Activated naive CD4-positive, alpha-beta T cell (primary cell): ENCODE measurements at places on chromosomes 16 and 17.

DNA sequence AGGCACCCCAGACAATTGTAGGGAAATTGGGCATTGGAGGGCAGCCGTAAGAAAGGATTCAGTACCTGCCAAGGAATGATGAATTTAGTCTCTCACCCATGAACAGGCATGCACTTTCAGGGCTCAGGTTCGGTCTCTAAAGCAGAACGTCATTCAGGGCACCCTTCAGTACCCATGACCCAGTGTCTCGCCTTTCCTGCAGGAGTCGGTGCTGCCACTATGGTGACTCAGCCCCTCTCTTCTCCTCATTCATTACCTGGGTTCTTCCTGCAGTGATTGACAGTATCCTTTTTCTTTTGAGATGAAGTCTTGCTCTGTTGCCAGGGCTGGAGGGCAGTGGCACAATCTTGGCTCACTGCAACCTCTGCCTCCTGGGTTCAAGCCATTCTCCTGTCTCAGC lies 8.4 kb downstream of the SOST start:
- DNase-seq = no peak

GRCh38 chr17:47840742-47841487 lies at the start of gene SCRN2:
Gene SCRN2 (minus strand): TSS chr17:47841273. CDS start chr17:47840843, 430 bp downstream.
- DNase-seq = peak; percentile 78

DNA sequence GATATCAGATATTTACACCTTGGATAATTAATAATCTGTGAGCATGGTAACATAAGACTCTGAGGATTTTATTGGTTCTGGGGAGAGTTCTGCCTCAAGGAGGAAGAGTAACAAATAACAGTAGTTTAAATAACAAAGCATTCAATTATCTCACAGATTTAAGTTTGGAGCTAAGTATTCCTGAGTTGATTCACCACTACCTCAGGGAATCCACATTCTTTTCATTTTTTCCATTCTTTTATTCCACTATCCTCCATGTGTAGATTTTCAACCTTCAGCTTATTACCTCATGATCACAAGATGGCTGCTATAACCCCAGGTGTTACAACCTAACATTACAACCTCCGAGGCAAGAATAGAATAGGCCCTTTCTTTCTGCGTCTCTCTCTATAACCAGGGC lies 252.2 kb upstream of the TOX3 start:
- no peak for DNase-seq

DNA sequence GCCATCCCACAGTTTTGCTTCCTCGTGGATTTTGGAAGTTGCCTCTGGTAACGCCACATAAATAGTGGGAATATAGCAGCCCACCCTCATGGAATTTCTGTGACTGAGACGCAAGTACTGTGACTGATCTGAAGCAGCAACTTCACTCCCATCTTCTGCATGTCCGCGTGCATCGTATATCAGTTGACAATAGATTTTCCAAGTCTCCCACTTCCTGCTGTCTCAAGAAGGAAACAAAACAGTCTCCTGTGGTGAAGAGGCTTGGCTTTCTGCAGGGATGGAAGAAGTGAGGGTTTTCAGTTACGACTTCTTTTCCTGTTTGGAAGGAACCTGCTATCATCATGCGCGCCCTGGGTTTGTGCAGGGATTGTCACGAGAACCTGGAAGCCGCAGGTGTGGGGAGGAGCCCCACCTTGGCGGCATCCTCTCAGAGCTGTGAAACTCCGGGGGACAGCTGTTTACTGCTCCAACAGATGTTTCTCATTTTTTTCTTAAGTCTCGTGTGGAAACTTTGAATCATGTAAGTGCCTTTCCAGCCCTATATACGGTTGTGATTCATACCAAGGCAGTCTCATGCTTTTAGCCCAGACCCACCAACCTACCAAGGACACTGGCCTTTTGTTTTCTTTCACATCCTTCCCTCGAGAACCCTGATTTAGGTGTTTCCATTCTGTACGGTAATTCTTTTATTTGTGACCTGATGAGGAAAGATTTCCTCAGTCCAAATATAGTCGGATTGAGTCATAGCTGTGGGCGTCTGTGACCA lies 57.5 kb downstream of the WIPI1 start:
- DNase-seq = no peak

GRCh38 chr17:77480509-77481215 lies 339.9 kb downstream of the SEC14L1 start:
- no peak for DNase-seq

DNA sequence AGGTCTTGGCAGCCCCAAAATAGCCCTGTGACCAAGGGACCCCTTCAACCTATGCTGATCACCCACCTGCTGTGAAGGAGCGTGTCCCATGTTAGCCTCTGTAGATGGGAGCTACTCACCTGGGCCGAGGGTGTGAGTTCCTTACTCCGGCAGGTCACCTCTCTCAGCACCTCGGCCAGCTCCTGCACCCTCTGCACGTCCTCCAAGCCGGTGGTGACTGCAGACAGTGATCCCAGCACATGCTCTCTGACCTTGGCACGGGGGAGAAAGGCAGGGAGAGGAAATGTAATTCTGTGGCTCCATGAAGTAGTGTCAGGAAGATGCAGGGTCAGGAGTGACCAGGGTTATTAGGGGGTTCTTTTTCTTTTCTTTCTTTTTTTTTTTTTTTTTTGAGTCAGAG lies 67.7 kb upstream of the BCO1 start:
- DNase-seq = no peak

DNA sequence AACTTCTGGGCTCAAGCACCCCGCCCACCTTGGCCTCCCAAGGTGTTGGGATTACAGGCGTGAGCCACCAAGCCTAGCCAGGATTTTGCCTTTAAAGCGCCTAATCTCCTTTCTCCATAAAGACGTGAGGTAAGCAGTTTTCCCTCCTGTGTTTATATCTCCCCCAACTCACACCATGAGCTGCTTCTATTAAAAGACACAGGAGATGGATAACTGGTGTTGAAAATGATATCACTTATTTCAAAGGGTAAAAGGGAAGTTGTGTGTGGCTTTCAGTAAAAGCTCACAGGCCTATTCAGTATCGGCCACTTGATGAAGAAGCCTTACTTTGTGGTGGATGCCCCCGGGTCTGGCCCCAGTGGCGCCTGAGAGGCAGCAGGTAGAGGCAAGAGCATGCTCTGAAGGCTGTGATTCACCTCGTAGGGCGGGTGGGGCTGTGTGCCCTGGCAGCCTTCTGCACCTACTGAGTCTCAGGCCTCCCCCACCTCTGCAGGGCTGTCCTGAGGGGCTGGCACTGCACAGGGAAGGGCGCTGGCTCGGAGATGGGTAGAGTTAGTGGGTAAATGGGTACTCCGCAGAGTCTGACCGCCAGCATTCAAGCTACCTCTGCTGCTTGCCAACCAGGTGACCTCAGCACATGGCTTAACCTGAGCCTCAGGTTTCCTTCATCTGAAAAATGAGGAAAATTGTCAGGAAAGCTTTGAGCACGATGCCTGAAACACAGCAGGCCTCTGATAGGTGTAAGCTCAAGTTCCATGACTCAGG lies 146.8 kb downstream of the CLEC16A start:
- no peak for DNase-seq

GRCh38 chr17:49130891-49131290 lies 1.7 kb upstream of the B4GALNT2 start:
- DNase-seq = no peak

GRCh38 chr17:43368740-43369506 lies 29.9 kb upstream of the ARL4D start:
- peak; percentile 37 for DNase-seq

DNA sequence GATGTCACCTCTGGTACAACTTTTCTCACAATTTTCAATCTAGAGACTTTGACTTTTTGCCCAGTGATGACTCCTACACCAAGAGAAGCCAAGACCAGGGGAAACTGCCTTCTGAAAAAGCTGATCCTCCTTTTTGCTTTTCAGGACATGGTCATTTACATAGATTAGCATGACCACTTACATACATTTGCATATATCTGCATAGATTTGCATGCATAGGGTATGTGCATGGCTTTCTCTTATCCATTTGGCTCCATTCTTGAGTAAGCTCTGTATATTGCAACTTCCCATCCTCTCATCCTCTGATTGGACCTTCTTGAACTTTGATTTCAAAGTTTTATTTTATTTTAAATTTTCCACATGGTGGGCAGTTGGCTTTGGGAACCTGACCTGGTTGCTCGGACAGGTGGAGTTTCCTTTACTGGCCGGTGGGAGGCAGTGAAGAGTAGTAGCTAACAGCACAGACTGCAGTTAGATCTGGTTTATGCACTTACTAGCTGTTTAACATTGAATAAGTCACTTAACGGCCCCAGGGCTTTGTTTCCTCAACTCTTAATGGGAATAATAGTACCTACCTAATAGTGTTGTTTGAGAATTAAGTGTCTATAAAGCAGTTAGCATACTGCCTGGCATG lies 92.9 kb downstream of the GPR139 start:
- DNase-seq = no peak

GRCh38 chr17:9839433-9839832 lies 13.7 kb downstream of the GLP2R start:
- DNase-seq = no peak

- DNase-seq = no peak
These were observed 46.7 kb downstream of the RTN4RL1 start for GRCh38 chr17:1978396-1978949.

GRCh38 chr17:65936013-65936412 lies 255.9 kb downstream of the CEP112 start:
- no peak for DNase-seq

DNA sequence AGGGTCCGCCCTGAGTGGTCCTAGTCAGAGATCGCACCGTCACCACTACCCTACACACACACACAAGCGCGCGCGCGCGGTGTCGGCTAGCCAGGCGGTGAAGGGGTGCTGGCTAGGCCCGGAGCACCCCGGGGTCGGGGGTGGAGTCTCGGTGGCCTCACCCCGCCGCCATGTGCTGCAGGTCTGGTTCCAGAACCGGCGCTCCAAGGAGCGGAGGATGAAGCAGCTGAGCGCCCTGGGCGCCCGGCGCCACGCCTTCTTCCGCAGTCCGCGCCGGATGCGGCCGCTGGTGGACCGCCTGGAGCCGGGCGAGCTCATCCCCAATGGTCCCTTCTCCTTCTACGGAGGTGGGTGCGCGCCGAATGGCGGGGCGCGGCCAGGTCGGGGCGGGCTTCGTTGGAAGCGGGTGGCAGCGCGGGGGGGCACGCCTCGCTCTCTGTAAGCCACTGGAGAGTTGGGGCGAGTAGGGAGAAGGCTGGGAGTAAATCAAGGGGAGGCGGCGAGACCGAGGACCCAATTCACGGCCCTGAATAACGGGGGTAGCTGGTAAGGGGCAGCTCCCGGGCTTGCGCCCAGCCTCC lies 4.8 kb downstream of the LHX1 start:
- DNase-seq = no peak

GRCh38 chr16:54974367-54974766 lies 43.7 kb downstream of the IRX5 start:
- no peak for DNase-seq

DNA sequence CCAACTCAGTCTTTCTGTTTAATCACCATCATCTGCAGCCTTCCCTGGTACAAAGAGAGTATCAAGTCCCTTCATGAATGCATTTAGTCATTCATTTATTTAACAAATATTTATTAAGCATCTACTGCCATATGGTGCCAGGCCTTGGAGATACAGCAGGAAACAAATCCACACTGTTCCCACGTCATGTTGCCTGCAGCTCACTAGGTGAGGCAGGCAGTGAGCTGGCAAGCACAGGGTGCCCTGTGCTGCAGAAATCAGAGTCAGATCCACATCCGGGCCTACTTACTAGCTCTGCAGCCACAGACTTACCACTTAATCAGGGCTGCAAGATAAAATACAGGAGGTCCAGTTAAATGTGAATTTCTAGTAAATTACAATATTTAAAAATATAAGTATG lies 38.5 kb upstream of the CES5A start:
- no peak for DNase-seq

- DNase-seq = no peak
These were observed 151.2 kb downstream of the CMIP start for GRCh38 chr16:81595629-81596292.

GRCh38 chr17:8867361-8867981 lies at the start of gene PIK3R6:
Gene PIK3R6 (minus strand): TSS chr17:8867674. CDS start chr17:8849794, 17,880 bp downstream.
- no peak for DNase-seq

- no peak for DNase-seq
These were observed 34.3 kb downstream of the VAT1L start for GRCh38 chr16:77822661-77823060.

DNA sequence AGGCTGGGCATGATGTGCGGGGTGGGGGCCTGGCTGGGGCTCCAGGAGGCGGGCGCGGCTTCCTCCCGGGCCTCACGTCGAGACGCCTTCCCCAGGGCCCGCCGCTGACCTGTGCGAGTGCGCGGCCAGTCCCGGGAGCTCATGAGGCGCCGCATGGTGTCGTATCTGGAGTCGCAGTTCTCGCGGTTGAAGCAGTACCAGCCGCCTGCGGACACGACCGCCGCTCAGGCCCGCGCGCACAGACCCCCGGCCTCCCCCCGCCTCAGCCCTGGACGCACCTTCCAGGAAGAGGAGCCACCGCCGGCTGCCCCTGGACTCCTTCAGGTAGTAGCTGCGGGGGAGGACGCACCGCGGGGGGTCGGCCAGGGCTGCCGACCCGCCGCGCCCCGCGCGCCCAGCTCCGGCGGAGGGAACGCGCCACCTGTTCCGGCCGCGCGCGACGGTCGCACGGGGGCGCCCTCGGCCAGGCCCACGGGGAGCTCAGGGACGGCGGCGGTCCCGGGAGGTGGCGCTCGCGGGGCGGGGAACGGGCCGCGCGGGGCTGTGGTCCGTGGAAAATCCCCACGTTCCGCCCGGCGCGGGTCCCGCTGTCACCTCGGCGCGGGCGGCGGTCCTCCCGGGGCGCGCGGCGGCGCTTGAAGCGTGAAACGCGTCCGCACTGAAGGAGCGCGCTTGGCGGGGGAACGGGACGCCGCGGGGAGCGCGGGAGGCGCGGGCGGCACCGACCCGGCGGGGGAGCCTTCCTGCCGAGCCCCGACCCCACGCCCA lies 1.4 kb downstream of the NOTUM start:
- peak; percentile 66 for DNase-seq

GRCh38 chr16:50560903-50561863 lies 13.0 kb downstream of the NKD1 start:
- no peak for DNase-seq

DNA sequence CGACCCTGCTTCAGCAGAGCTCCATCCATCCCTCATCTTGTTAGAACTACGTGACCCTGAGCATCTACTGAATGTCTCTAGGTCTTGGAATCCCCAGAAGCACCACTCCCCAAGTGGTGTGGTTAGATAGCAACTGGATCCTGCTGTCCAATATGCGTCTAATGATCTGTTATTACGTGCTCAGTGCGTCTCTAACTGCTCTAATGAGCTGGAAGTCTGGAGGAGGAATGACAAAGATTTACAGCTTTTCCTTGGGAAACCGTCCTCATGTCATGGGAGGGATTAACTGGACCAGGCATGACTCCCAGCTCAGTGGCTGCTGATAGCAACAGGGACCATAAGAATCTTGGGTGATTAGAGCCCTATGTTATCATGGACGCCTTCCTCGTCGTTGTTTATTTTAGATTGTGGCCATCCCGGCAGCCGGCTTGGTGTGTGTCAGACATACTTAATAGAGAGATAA lies 150.9 kb downstream of the HS3ST3B1 start:
- DNase-seq = no peak

GRCh38 chr17:79341222-79341780 lies 266.7 kb downstream of the ENGASE start:
- DNase-seq = no peak
